SHP77 (cell line): ENCODE measurements at places on chromosomes 3 and 15.

GRCh38 chr3:14853271-14853951 is 34.6 kb downstream of the FGD5 start:
- DNase-seq = no peak

GRCh38 chr15:58924327-58924726 is 9.2 kb downstream of the SLTM start:
- DNase-seq = no peak

GRCh38 chr15:39260391-39260790 is 320.5 kb upstream of the THBS1 start:
- no peak for DNase-seq

DNA sequence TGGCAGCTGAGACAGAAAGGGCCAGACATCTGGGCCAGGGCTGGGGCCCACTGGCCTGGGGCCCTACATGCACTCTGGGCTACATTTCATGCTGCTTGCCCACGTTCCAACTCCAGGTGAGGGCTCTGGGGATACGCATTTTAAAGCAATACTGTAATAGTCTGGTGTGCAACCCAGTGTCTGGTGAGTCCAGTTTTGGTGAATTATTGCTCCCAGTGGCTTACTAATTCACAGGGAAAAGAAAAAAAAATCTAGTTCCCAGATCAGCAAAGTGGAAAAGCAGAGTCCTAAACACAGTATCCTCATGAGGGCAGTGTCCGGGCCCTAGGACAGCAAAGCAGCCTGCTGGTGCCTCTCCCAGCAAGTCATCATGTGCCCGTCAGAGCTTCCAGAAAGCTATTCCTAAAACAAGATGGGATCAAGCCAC is 82.4 kb downstream of the CCNL1 start:
- DNase-seq = peak; percentile 5
